ENCODE measurements at places on chromosomes 2 and 18. TPM values are rescaled to one million over a fixed set of nuclear protein-coding genes. Genes with fewer than 3 reads are reported as not detected.

Gene KLHL29
- 4.8 TPM for total RNA-seq

GRCh38 chr2:150110548-150110947 is 376.9 kb downstream of the RND3 start:
- DNase-seq: no peak

- no peak for DNase-seq
These were observed 4.7 kb downstream of the RAB3GAP1 start for GRCh38 chr2:135056790-135057189.

DNA sequence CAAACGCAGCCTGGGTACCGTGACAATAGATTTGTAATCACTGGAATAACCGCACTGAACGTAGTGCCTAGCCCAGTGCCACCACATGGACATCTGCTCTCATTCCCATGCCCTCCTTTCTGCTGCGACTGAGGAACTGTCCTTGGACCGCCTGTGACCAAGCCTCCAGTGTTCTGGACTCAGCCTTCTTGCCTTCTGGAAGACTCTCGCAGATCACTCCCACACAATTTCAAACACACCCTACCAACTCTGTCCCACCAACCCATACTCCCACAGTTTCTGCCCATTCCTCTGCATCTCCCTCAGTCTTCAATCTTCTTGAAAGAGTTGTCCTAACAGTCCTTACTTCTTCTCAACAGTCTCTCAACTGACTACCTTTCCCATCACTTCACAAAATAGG is 2.1 kb downstream of the RNF149 start:
- DNase-seq: no peak

- no peak for DNase-seq
These were observed 1.3 kb upstream of the MYT1L start for GRCh38 chr2:2332381-2332780.

DNA sequence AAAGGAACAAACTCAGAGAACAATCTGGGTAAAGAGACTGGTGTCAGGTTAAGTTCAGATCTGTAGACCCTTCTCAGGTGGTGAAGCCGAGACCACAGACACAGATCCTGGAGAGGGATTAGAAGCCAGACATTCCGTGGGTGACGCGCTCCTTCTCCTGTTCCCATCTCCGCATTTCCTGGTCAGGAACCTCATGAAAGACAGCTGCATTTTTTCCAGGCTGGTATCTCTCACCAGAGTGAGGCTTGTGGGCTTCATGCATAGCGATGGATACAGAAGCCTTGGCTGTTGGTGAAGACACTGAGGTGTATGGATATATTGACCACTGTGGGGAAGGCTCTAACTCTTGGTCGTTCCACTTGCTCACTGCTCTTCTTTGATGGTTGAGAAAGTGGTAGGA is 152.6 kb downstream of the FAM210A start:
- DNase-seq: no peak

- DNase-seq: no peak
These were observed 70.1 kb upstream of the ASB18 start for GRCh38 chr2:236334122-236334876.

All from uterus (tissue), 4 donors.